Stimulated activated CD4-positive, alpha-beta T cell treated with anti-CD3 and anti-CD28 coated beads, Interleukin-4, amount 100 ng/mL, for 4 hours (primary cell): ENCODE measurements at places on chromosomes 3 and 15.

GRCh38 chr3:85376131-85376530, 417.3 kb downstream of the CADM2 start:
- no peak for DNase-seq

DNA sequence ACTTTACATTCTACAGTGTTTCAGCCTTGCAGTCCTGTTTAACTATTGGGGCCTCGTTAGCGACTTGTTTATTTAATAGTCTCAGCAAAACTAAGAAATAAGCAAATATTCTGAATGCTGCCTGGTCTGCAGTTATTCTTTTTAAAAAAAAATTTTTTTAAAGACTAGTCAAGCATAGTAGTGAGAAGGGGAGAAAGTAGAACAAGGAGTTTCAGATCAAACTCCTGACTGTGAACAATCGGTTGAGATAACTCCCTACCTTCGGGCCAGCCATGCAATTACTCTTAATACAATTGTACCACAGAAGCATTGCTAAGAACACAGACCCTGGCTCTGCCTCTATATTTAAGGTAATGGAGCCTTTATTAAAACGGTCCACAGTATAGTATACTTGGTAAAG, 5.8 kb upstream of the DUT start:
- no peak for DNase-seq

DNA sequence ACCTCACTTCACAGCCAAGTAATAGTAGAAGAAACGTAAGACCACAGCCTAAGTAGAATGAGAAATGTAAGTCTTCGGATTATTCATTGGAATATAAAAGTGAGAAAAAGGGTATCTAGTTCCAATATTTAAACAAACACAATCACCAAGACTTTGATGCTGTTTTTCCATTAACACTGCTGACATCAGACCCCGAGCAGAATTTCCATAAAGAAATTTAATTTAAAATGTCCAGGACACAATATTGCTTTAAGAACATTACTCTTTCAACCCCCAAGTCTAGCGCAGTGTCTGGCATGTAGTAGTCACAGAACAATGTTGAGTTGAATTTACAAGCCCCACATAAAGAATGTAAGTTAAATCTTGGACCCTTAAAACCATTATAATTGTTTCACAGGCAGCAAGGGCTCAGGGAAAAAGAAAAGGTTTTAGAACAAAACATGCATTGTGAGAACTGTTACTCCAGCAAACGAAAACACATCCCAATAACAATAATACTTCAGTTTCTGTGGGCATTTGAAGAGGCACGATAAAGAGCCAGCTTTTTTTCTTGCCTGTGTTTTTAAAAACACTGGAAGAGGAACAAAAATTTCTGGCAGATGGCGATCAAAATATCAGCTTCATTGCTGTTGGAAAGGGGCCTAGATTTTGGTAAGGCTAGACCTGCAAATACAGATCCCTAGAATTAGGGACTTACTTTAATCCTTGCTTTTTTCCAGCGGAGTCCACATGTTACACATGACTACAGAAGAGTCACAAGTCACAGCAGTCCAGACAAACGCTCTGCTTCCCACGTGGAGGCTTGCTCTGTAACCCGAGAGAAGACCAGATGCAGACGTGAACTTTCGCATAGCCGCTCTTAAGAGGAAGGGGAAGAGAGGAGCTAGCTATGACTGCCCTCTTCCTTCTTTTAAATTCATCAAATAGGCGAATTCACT, 77.9 kb upstream of the IGSF10 start:
- DNase-seq, result no peak

- DNase-seq, result no peak
Observed at GRCh38 chr3:67460841-67461510, 193.4 kb downstream of the SUCLG2 start.

GRCh38 chr3:119588112-119588511, 8.8 kb downstream of the ADPRH start:
- DNase-seq, result peak; percentile 8

DNA sequence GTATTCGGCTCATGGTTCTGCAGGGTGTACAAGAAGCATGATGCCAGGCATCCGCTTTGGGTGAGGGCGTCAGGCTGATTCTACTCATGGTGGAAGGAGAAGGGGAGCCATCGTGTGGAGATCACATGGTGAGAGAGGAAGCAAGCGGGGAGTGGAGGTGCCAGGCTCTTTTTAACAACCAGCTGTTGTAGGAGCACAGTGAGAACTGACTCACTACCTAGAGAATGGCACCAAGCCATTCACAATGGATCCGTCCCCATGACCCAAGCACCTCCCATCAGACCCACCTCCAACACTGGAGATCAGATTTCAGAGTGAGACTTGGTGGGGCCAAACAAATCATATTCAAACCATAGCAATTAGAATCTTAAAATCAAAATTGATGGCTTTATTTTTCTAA, 259.8 kb upstream of the CTDSPL start:
- DNase-seq, result no peak

GRCh38 chr3:37934631-37935289, 55.8 kb upstream of the VILL start:
- DNase-seq, result no peak

- no peak for DNase-seq
Observed at GRCh38 chr3:86929046-86929445, 61.9 kb downstream of the VGLL3 start.

DNA sequence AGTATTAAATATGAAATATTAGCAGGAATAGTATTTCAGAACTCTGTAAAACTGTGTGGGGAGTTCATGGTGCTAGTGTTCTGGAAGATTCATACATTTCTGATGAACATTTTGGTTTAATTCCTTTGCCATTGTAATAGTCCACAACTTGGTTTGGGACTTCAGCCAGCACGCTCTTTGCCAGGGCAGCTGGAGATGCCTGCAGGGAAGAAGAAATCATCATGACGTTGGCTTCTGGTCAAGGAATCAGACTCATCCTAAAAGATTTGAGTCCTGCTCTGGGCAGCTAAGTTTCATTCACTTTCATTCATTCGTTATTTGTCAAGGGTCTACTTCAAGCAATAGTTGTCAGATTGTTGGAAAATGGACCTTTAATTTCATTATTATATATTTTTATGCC, 32.4 kb upstream of the MRPL3 start:
- DNase-seq, result no peak

GRCh38 chr3:13662238-13662847, 113.4 kb downstream of the FBLN2 start:
- DNase-seq, result no peak
